ENCODE measurements at places on chromosomes 1 and 21.

DNA sequence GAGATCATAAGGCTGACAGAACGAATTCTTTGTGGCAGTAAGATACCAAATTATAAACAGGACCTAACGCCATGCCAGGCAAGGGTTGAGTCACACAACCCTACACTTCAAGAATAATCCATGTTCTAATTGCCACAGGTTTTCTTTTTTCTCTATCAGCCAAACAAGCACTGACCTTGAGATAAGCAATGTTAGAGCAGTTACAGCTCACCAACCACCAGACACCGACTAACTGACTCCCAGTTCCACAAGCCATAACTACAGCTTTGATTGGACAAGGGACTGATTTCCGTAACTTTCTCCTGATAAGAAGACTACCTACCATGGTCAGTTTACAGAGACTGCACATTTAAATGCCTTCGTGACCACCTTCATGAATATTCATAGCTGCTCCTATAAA lies 149.6 kb downstream of the PTPRU start:
- H3K36me3 ChIP-seq: no peaks in the 10 kb centered on the region
- no peak overlapping the region for H3K4me3 ChIP-seq
- no peak overlapping the region for H3K27ac ChIP-seq
- DNase-seq: no peak
- H3K4me1 ChIP-seq: no peaks in the 10 kb centered on the region
- H3K27me3 ChIP-seq: peaks cover 11% of the 10 kb centered on the region

DNA sequence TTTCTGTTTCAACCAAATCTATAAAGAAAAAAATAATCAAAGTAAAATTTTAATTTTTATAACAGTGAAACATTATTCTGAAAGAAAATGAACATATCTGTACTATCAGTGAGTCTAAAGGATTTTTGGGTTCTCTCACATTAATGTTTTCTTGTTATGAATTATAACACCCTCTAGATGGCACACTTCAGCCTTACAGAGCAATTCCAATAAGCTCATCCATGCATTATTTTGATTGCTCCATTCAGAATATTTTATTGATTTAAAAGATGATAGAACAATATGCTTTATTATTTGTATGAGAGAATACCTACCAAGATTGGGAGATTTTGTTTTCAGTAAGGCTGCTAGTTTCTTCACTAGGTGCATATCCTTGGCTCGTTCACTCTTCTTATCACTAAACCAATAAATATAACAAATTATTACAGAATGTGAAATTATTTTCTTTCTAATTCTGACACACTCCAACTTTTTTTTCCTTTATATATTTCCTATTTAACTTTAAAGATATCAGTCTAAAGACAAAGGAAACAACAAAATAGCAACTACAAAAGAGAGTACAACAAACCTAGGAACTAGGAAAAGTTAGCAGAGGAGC lies 82.4 kb downstream of the RAB3GAP2 start:
- H3K27me3 ChIP-seq: no peaks in the 10 kb centered on the region
- no peaks in the 10 kb centered on the region for H3K4me1 ChIP-seq
- no peak for DNase-seq
- H3K36me3 ChIP-seq: peaks cover 30% of the 10 kb centered on the region
- no peak overlapping the region for H3K4me3 ChIP-seq

GRCh38 chr21:14545906-14546480 lies at the start of gene SAMSN1:
TSS of gene SAMSN1 (minus strand) at chr21:14546315. CDS start at chr21:14546261, 54 bp downstream.
- no peaks in the 10 kb centered on the region for H3K27me3 ChIP-seq
- peak; percentile 46 for DNase-seq
- H3K4me3 ChIP-seq: peak within 1 kb of the TSS; percentile 92
- peaks cover 45% of the 10 kb centered on the region for H3K4me1 ChIP-seq

- no peak for DNase-seq
- peaks cover 9% of the 10 kb centered on the region for H3K27me3 ChIP-seq
- H3K27ac ChIP-seq: no peak overlapping the region
- no peak overlapping the region for H3K4me3 ChIP-seq
- H3K4me1 ChIP-seq: no peaks in the 10 kb centered on the region
Measured at GRCh38 chr21:30997541-30997940, 40.7 kb downstream of the KRTAP19-8 start.

Measured in immature natural killer cell (primary cell).